ENCODE measurements at places on chromosomes 6 and 20.

DNA sequence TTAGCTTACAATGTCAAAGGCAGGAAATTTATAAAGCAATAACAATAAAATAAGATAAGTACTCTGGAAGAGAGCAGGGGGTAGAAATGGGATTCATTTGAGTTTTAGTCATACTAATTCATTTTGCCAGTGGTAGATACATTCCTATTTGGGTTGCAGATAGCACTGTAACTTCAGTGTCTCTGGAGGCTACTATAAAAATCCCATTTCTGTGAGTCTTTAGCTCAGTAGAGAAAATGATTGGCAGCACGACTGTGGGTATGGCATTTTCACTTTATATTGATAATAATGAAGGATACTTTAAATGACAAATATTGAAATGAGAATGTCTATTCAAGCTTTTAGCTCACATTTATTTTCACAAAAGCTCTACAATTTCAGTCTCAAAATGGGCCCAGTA lies 93.6 kb downstream of the FHL5 start:
- DNase-seq, result no peak

- DNase-seq, result no peak
Observed at GRCh38 chr6:99064834-99065233, 117.1 kb upstream of the FBXL4 start.

DNA sequence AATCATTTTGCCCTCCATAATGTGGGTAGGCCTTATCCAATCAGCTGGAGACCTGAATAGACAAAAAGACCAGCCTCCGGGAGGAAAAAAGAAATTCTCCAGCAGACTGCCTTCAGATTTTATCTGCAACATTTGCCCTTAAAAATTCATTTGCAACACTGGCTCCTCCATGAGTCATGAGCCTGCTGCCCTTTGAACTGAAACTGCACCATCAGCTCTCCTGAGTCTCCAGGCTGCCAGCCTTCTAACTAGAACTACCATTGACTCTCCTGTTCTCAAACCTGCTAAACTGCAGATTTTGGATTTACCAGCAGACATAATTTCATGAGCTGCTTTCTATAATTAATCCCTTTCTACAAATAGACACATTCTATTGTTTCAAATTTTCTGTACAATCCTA lies 223.9 kb upstream of the THEMIS start:
- peak; percentile 47 for DNase-seq

DNA sequence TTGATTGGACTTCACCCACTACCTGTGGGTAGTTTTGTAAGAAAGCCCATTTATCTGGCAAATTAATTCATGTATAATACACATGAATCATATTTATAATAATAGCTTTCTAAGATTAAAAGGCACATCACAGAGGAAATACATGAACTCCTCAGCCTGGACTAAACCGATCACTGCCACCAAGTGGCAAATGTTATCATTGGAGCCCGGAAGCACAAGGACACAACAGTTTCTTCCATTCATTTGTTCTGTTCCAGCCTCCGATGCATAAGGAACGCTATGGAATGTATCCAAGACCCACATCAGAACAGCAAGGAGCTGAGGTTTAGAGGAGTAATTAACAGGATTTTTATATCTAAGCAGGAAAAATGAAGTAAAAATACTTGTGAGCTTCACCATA lies 13.9 kb upstream of the IPCEF1 start:
- DNase-seq, result peak; percentile 55

DNA sequence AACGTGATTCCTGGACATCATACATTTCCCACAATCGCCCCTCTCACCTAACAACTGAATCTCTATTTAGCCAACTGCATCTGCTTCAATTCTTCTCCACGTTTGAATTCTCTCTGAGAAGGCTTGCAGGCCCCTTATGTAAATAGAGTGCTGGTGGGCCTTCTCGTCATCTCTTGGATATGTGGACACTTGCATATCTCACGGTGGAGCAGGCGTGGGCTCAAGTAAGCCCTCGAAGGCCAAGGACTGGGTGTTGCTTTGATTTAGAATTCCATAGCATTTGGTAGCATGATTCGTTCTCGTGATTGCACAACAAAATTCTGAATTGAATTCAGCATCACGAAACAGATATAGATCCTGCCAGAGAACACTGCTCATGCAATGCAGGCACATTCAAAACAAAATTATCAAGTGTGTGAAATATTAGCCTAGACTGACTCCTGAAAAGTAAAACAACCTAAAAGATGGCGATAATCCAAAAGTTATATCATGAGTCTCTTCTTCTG lies 613.6 kb downstream of the TFAP2A start:
- no peak for DNase-seq

DNA sequence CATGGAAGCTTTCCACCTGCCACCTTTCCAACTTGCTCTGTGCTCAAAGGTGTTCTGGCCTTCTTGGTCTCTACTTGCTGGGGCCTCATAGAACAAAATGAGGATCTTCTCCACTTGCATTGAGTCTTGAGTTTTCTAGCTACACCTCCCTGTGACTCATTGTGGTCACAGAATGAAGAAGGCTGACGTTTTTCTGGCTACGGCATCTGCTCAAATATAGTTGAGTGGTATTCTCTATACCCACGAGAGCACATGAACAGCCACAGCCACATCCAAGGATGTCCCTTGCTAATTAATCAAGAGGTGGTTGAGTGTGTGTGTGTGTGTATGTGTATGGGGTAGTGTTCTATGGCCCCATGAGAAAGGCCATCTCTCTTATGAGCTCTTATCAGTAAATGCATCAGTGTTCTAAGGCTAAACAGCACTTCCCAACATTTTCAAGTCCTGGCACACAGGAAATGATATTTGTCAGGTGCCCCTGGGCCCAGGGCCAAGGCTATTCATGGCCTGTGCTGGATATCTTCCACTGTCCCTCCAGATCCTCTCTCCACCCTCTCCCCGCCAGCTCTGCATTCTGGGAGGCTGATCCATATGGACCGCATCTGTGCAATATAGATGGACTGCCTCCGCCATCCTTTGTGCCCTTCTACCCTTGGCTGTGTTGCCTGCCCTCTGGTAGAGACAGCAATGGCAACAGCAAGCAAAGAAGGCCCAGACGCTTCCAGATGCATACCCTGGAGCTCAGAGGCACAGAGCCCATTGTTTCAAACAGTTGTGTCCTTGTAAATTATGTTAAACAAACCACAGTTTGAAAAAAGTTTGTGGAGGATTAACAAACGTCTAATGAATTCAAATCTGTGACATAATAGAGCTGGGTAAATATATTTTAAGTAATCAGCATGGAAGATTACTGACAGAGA lies 150.2 kb downstream of the LRFN2 start:
- no peak for DNase-seq

GRCh38 chr20:52047811-52048764 lies 143.5 kb downstream of the ZFP64 start:
- peak; percentile 7 for DNase-seq

- DNase-seq, result no peak
Observed at GRCh38 chr6:96926425-96926824, 1.9 kb downstream of the KLHL32 start.

DNA sequence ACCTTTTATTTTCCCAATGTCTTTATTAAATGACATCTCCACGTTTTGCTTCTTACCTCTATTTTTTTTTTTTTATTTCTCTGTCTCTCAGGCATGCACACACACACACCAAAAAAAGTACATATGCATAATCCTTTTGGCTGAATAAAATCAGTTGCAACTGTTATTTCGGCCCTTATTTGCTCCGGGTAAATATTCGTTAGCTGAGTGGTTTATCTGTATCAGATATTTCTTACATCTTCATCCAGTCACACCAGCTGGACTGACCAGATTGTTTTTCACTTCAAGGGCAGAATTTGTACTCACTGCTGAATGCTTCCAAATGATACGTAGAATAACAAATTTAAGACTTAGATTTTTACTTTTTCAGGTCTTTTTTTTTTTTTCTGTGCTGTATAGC lies 45.5 kb downstream of the PTPN1 start:
- DNase-seq, result no peak
